Muscle of leg (tissue), 16 donors: ENCODE measurements at places on chromosomes 12 and 14. TPM values are rescaled to one million over a fixed set of nuclear protein-coding genes. Genes with fewer than 3 reads are reported as not detected.

Gene TMED10
- polyA plus RNA-seq: 118 TPM

Gene AGAP2
- 12.4 TPM for polyA plus RNA-seq

Gene RNASE7
- not detected for polyA plus RNA-seq

Gene TAS2R43
- polyA plus RNA-seq: 0.58 TPM

Gene SIRT4
- polyA plus RNA-seq: 4.4 TPM

Gene SLC41A2
- polyA plus RNA-seq: 3.7 TPM

Gene KRT2
- not detected for polyA plus RNA-seq

Gene HOXC10
- 47.2 TPM for polyA plus RNA-seq

Gene ASCL1
- polyA plus RNA-seq: not detected

Gene FOXN4
- polyA plus RNA-seq: 0.52 TPM

Gene SLCO1B1
- polyA plus RNA-seq: not detected

Gene DPY19L2
- polyA plus RNA-seq: 6.1 TPM

Gene SLC5A8
- polyA plus RNA-seq: 0.05 TPM

Gene USP44
- 1.5 TPM for polyA plus RNA-seq

Gene SPTLC2
- 17.2 TPM for polyA plus RNA-seq

Gene KRT1
- 1.9 TPM for polyA plus RNA-seq

Gene CLEC2A
- polyA plus RNA-seq: not detected

Gene COX8C
- not detected for polyA plus RNA-seq

Gene GLS2
- 0.32 TPM for polyA plus RNA-seq

Gene ENDOU
- polyA plus RNA-seq: 0.20 TPM

Gene KRT78
- polyA plus RNA-seq: not detected

Gene ALDH6A1
- polyA plus RNA-seq: 12.2 TPM

Gene RTL1
- 29.5 TPM for polyA plus RNA-seq

Gene SPX
- polyA plus RNA-seq: 20.5 TPM

Gene HOXC9
- 19.2 TPM for polyA plus RNA-seq

Gene BICDL1
- 4.3 TPM for polyA plus RNA-seq

Gene LRIG3
- 26.2 TPM for polyA plus RNA-seq

Gene KERA
- 26.7 TPM for polyA plus RNA-seq

Gene CYP27B1
- polyA plus RNA-seq: 1.3 TPM

Gene ANKS1B
- polyA plus RNA-seq: 1.9 TPM

Gene PPP1R1A
- polyA plus RNA-seq: 23.1 TPM

Gene REP15
- 1.0 TPM for polyA plus RNA-seq

Gene GRIN2B
- polyA plus RNA-seq: 0.04 TPM

Gene CLEC4C
- polyA plus RNA-seq: not detected
